Stimulated activated CD4-positive, alpha-beta T cell treated with anti-CD3 and anti-CD28 coated beads, Interleukin-1b, Interleukin-23, amount 100 ng/mL, for 1 hour (primary cell): ENCODE measurements at places on chromosomes 16 and 17.

DNA sequence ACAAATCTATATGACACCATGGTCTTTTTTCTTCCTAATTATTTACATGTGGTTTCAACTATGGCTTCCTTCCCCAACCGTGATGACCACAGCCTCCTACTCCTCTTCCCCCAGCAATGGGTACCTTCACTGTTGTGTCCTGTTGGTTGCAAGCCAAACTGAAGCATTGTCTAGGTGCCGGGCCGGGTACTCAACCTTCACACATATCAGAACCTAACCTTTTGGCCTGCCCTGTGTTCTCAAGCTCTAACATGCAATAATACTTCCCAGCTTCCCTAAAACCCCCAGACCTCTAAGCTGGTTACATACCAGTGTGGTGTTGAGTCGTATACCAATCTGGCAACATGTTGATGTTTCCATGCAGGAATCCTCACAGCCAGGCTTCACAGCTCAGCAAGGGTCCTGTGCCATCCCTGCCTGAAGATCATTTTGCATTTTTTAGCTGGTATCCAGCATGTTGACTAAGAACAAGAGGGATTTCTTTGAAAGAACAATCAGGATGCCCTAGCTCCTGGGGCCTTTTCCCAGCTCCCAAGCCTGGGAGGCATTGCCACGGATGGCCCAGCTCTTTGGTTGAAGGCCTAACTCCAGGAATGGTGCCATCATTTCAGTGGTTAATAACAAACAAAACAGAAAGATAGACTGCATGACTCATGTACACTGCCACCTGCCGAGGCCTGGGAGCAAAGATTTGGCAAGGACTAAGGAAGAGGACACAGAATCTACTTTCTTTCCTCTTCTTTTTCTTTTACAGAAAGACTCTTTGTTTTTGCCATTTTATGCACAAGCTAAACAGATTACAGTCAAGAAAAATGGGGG, 373.7 kb upstream of the SALL1 start:
- DNase-seq: no peak

DNA sequence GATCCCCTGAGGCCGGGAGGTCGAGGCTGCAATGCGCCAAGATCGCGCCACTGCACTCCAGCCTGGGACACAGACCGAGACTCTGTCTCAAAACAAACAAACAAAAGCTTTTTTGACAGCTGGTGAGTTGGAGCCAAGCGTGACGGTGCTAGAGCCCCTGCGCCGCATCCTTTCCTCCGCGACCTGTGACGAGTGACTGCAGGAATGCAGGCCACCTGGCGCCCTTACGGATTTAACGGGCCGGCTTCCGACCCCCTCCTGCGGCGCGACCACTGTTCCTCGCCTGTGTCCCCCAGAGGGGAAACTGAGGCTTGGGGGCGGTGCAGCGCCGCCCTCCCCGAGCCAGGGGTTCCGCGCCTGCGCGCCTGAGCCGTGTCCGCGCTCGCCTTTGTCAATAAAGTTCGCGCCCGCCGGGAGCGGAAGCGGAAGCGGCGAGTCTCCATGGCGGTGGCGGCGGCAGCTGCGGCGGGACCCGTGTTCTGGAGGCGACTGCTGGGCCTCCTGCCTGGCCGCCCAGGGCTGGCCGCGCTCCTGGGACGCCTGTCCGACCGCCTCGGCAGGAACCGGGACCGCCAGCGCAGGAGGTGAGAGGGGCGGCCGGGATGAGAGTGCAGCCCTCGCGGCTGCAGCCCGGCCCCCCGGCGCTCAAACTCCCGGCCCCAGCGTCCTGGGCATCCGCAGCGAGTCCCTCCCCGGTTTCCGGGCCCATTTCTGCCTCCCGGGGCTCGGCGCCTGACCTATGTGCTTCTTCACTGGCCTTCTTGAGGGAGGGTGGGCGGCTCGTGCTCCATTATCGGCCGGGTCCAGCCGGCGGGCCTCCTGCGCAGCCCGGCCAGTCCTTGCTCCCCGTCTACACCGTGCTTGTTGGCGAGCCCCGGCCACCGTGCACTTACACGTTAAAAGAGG, at the start of gene PGS1:
PGS1 (plus strand) TSS at position 425 of the 906 bp plus-strand sequence; CDS start at position 442, 17 bp downstream.
- DNase-seq: peak; percentile 65

GRCh38 chr16:3580686-3581085, 3.5 kb upstream of the NLRC3 start:
- no peak for DNase-seq

GRCh38 chr16:56203052-56203451, 11.8 kb downstream of the GNAO1 start:
- no peak for DNase-seq

- no peak for DNase-seq
These were observed 68.5 kb downstream of the CDC27 start for GRCh38 chr17:47120521-47121095.

GRCh38 chr16:56608043-56608875, at the start of gene MT2A:
Gene MT2A, plus strand, starts transcription at chr16:56608584. Its CDS starts 72 bp downstream, at chr16:56608656.
- peak; percentile 74 for DNase-seq
